ENCODE measurements at places on chromosomes 1 and 21.

DNA sequence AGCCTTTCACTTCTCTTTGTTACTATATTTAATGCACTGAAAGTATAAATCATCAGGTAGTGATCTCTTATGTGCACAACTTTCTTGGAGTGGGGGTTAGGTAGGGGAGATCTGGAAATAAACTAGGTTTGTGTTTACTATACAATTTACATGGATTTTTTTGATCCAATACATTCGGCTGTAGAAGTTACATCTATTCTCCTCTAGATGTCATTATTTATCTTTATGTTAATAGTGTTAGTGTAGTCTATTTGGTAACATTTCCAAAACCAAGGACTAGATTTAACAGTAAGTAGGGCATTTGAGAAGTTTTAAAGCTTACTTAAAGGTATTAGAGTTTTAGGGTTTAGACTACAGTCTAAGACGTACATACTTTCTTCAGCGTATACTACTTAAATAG is 5.4 kb downstream of the VPS45 start:
- DNase-seq: peak; percentile 37

- no peak for DNase-seq
Measured at GRCh38 chr1:89670163-89670562, 37.2 kb downstream of the LRRC8C start.

DNA sequence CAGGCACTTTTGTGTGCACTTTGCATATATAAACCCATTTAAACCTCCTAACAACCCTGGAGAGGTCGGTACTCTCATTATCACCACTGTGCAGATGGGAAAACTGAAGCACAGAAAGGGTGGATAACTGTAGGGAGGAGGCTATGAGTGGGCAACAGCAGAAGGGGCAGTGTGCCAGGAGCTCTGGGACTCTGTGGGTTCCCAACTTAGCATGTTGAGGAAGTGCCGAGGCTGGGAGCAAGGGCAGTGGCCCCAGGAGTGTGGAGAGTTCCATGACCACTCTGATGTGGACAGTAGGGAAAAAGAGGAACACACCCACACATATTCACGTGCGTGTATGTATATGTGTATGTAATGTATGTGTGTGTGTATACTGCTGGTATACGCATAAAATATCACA is 25.7 kb upstream of the KCNC4 start:
- DNase-seq: no peak

DNA sequence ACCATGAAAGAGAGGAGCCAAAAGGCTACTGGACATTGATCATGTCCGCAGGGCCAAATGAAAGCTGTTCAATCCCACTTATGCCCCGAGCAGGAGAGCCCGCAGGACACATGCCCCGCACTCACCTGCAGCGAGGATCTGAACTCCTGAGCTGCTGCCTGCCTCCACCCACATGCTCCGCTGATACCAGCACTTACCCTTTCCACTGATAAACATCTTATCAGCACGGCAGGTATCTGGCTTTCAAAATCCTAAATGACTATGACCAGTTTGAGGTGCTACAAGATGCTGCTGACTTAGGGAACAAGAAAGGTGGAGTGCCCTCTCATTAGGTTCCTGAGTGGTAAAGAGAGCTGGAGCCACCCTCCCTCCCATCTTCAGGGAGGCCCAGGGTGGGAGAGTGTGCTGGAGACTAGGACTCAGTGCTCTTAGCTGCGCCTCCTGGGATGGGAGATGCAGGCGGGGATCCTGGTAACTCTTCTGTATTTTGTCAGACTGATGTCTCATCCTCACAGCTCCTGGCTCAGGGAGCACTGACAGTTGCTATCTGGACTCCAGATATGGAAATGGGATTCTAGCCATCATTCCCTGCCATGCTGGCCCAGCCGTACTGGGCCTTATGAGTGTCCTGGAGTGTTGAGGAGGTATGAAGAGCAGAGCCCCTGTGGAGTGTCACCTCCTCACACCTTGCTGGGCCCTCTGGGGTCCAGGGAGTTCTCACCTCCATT is 86.4 kb upstream of the F3 start:
- no peak for DNase-seq

DNA sequence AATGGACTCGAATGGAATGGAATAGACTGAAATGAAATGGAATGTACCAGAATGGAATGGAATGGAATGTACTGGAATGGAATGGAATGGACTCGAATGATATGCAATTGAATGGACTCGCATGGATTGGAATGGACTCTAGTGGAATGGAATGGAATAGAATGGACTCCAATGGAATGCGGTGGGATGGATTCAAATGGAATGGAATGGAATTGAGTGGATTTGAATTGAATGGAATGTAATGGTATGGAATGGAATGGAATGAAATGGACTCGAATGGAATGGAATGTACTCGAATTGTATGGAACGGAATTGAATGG is 99.6 kb upstream of the FBXO28 start:
- no peak for DNase-seq

DNA sequence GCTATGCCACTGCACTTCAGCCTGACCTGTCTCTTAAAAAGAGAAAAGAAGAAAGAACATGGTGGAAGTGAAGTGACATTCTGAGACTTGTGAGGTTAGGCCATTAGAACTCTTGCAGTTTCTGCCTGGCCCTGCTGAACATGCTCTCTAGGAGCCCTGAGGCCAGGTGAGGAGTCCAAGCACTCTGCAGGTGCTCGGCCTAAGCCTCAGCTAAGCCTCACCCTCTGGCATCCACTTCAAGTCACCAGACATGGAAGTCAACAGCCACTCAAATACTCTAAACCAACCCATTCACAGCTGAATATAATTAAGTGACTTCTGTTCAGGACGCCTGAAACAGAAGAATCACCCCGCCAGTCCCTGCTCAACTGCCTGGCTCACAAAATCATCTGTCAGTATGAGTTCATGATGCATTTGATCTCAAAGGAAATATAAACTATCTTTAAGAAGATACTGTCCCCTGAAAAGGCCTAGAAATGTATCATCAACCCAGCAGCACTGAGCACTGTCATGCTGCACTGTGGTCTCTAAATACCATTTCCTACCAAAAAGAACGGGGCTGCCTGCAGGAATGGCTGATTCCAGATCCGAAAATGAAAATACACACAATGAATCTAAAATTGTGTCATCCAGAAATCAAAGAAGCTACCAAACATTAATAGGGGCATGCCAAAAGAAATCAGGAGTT is 118.8 kb downstream of the PSMG1 start:
- DNase-seq: no peak

DNA sequence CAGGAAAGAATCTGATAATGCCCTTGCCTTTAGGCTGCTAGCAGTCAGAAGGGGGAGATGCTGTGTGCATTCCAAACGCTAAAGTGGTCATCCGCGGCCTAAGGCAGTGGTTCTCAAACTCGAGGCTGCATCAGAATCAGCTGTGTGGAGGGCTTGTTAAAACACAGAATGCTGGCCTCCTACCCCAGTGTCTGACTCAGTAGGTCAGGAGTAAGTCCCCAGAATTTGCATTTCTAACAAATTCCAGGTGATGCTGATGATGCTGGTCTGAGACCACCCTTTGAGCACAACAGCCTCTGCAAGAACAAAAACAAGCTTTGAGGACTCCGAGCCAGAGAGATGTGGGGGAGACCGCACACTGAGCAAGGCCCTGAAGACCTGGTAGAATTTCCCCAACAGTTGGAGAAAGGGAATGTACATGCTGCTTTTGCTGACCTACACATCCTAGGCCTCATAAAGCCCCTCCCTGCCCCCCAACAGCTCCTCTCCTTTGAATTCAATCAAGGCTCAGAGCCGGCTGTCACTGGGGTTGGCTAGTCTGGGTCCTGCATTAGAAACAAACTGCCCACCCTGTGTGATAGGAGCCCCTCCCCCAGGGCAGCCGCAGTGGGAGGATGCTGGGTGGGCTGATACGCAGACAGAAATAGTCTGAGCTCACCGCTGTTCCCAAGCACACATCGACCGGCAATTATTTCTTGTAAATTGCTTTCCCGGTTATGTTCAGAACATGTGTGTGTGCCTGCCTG is 27.1 kb downstream of the SHISAL2A start:
- no peak for DNase-seq

DNA sequence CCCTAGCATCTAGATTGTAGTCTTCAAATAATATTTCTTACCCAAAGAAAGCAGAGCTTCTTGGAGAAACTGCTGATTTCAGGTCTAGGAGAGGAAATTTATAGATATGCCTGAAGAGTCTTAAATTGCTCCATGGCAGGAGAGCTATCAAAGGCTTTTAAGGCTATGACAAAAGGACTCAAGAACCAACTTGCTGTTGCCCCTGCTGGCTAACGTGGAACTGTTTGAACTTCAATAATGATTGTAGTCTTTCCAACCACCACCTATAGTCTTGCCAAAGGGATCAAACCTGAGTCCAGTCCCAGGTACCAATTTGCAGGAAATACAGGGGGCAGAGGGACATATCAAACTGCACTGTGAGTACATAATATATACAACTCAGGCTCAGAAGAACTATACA is 336.2 kb upstream of the ESRRG start:
- DNase-seq: no peak

DNA sequence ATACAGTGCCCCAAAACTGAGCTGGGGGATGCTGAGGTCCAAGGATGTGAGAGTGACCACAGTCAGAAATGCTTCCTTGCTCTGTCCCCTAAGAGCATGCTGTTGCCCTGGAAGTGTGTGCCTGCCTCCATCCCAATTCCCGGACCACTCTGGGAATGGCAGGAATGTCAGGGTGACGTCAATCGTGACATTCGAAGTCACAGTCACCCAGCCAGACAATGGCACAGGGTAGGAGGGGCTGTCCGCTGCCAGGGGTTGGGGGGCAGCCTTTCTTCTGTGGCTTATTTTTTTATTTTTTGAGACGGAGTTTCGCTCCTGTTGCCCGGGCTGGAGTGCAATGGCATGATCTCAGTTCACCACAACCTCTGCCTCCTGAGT is 22.3 kb downstream of the MEF2D start:
- no peak for DNase-seq

GRCh38 chr1:67142931-67143330 is 8.2 kb upstream of the C1orf141 start:
- no peak for DNase-seq

GRCh38 chr1:183995322-183996039 is 42.0 kb downstream of the COLGALT2 start:
- DNase-seq: no peak

GRCh38 chr1:202752774-202753173 is 42.5 kb upstream of the SYT2 start:
- DNase-seq: no peak

DNA sequence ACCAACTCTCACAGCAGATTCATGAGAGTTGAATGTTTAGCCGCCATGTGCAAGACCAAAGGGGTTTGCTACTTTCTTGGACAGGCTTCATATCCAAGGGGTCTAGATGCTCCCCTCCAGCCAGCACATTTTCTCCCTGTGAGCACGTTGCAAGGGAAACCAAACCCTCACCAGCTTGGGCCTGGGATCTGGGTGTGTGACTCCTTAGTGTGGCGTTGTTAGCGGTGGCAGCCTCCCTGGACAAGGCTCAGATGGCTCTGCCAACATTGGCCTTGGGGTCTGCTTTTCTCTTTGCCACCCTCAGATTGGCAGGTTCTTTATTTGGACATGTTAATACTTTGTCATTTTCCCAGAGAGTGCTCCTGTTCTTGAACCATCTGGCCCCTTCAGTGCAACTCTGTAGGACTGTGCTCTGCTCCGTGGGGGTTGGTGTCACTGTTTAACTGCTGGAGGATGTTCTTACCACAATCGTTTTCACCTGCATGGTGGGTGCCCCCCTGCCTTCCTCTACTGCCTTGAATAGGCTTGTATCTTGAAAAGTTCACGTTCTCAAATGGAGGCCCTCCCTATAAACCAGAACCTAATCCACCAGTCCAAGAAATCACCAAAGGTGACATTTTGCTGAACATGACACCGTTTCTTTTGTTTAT is 13.4 kb downstream of the ABCG1 start:
- no peak for DNase-seq

DNA sequence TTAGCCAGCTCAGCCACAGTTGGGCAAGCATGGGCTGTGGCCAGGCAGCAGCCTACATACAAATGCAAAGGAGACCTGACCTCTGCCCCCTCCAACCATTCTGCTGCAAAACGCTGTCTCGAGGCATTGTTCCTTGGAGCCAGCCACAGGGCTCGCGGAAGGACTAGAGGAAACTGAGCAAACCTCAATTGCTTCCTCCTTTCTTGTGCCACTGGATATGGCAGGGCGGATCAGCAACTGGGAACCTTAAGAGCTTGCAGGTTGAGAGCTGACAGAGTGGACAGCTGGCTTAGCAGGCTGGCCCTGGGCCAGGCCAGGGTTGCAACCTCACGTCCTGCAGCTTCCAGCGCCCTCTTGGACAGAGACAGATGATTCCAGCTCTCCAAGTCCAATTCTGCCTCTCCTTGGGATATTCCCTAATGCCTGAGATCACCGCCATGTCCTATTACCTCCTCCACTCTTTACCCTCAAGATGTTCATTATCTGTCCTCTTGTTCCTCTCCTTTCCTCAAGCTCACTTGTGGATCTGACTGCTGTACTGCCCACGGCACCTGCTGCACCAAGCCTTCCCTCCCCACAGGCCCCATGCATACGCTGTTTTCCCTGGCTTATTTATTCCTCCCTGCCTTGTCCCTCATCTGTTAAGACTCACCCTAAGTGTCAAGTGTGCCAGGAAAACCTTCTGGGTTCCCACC is 67.5 kb downstream of the SDC3 start:
- no peak for DNase-seq

DNA sequence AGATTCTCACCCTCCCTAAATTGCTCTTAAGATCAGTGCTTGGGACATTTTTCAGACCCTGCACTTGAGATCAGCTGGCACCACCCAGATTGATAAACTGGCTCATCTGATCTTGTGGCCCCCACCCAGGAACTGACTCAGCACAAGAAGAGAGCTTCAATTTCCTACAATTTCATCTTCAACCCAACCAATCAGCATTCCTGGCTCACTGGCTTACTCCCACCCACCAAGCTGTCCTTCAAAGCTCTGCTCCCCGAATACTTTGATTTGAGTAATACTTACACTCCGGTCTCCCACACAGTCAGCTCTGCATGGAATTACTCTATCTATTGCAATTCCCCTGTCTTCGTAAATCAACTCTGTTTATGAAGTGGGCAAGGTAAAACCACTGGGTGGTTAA is 461.9 kb upstream of the RGS18 start:
- DNase-seq: no peak

GRCh38 chr1:34688006-34688741 is 66.7 kb upstream of the GJB5 start:
- DNase-seq: no peak

GRCh38 chr1:102970496-102971078 is 137.7 kb downstream of the COL11A1 start:
- peak; percentile 16 for DNase-seq

DNA sequence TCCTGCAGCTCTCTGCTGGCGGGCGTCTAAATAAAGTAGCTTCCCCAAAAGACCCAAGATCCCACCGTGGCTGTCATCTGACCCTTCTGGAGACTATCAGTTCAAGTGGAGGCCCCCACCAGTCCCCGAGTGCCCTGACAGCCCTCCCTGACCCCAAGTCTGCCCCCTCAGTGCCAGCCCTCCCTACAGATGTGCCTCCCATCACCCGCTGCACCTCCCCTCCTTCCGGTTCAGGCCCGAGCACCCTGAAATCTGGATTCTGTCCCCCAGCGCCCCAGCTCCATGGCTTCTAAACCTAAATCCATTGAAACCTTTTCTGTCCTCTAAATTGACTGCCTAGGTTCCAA is 595 bp downstream of the IL10RB start:
- DNase-seq: no peak
